ENCODE measurements at places on chromosomes 2 and 18.

DNA sequence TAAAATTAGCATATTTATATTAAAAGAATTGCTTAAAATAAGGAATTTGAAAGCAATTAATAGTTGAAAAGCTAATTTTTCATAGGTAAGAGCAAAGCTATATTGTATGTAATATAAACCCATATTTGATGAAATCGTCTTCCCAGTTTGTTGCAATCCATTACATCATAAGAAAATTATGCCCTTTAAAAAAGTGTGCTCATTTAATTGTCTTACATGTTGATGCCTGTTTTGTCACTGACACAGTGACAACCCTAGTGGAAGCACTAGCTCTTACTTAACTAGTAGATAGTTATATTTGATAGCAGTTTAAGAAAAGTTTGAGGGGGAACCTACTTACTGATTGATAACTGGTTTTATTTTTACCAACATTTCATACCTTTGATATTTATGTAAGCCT, 30.0 kb upstream of the IL18RAP start:
- DNase-seq: no peak

DNA sequence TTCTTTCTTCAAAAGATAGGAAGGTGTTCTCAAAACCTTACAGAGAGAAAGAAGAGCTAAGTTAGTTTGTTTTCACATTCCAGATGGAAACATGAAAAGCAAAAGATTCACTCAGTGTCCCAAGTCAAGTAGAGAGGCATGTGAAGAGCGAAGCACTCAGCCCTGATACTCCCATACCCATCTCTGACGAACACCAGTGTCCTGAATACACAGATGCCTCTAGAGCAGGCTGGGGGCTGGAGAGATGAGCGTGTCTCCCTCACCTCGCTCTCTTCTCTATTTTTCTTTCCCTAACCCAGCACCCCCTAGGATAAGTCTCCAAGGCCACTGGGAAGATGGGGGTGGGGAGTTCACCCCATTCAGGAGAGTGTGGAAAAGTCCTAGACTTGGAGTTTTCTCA, 227.8 kb downstream of the TMEM163 start:
- no peak for DNase-seq

DNA sequence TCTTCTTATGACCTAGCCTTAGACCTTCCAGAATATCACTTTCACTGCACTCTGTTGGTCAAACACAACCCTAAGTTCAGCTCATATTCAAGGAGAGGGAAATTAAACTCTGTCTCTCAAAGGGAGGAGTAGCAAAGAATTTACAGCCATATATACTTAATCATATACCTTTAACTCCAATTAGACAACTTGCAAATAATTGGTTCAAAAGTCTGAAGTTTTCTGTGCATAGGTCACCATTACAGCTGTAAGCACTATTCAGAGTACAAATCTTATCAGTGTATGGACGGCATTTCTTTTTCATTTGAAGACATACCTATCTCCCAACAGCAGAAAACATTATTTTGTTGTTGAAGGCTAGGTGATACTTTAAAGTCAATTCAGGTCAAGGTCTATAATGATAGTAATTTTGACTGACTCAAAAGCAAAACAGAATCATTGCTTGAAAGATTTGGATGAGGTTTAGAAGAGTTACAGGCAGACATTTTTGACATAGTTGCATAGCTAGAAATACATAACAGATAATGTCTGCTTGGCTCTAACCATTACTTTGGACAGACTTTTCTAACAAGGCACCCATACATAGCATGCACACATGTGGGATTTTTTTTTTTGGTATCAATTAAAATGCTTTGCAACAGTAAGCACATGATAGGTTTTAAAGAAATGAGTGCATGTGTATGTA, 131.5 kb downstream of the CPS1 start:
- DNase-seq: no peak

DNA sequence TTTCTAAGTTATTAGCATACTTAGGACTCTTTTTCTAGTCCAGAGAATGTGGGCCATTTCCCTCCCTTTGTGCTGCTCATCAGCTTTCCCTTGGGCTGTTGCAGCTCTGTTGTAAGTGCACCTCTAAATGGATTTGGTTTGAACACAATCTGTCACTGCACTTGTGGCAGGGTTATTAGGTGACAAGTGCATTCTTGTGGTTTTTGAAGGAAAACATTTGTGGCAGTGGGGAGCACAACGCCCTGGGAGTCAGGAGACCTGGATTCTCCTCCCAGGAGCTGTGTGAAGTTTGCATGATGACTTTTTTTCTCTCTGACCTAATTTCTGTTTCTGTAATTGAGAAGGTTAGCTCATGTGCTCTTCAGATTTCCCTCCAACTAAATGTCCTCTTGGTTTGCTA, 630.9 kb upstream of the FAM98A start:
- no peak for DNase-seq

GRCh38 chr2:66686755-66687154, 251.8 kb downstream of the MEIS1 start:
- DNase-seq: no peak

GRCh38 chr18:37188016-37188791, 359.3 kb downstream of the KIAA1328 start:
- no peak for DNase-seq

Data from cortex of kidney (tissue), 1 donor.